Forelimb muscle (tissue), 1 donor: ENCODE measurements at places on chromosomes 16 and 17.

DNA sequence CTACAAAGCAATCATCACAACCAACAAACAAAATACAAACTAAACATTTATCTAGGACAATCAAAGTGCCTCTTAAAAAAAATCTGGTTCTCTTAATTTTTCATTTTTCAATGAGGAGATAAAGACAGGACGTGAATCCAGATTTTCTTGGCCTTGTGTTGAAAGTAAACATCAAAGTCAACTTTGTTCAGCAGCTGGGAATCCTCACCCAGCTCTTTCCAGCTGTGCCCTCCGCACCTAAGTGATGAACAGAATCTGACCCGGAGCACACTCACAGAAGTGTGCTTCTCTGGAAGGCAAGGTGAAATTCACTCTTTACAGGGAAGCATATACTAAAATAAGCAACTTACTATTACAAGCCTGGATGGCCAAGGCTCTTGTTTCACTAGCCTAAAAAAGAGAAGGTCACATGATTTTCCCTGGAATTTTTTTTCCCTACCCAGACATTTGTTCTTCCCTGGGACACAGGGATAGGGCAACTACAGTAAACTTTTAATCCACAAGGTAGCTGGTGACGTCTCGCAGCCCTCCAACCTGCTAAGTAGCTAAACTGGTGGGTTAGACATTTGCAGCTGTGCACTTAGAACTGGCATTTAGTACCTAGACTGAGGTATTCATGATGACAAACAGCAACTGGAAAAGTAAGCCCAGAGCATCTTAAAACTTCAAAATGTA lies 3.2 kb downstream of the WIPI1 start:
- no peak for DNase-seq

- no peak for DNase-seq
These were observed 349.2 kb upstream of the SALL1 start for GRCh38 chr16:51500306-51500705.

DNA sequence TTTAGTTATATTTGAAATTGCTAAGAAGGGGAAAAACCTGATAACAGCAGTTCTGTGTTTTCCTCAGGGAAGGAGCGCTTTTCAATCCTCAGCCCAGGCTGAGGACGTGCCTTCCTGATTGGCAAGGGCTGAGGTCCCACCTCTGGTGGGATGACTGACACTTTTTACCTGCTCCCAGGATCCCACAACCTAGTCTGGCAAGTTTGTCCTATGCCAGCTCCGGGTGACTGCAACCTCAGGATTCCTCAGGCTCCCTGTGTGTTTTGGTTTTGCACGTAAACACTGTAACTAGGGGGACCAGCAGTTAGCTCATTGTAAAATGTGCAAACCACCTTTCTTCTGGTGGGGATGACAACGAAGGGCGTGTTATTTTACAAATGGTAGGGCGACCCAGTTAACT lies 7.5 kb downstream of the MARCHF10 start:
- DNase-seq, result no peak

DNA sequence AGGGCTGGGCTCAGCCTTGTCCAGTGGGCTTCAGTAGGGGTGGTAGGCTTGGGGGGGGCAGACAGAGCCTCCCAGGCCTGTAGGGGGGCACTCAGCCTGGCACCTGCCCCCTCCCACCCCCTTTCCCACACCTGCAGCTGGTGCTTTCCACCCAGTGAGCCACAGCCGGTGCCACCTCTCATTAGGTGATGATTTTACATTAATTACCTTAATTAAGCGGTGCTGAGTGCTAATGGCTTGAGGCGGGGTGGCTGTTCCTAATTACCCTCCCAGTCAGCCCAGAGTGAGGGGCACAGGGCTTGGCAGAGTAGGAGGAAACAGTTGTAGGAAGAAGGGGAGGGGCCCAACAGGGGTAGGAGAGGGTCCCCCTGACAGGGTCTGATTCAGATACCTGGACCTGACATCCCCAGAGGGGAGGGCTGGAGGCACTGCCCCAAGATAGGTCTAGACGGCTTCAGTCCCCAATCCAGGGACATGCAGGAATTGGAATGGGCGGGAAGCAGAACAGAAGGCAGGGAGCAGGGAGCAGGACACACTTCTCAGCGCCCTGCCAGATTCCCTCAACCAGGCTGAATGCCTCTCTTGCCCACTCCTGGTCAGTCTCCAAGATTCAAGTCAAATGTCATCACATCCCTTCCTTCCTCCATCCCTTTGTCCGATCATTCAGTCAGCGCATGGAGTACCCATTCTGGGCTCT lies 26.5 kb upstream of the PHF12 start:
- no peak for DNase-seq

GRCh38 chr17:60534613-60535157 lies 8.6 kb upstream of the APPBP2 start:
- DNase-seq, result no peak

DNA sequence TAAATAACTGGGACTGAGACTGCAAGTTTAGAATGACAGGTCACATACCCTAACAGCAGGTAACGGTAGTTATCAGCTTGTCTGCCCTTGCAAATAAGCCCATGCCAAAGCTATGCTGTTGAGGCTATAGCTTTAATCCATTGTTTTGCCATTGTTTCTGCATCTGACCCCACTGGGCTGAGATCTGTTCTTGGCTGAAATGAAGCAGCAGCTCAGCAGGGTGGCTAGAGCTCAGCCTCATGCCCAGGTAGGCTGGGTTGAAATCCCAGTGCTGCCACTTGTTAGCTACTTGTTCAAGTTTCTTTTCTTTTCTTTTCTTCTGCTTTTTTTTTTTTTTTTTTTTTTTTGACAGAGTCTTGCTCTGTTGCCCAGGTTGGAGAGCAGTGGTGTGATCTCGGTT lies 40.1 kb downstream of the NKD1 start:
- DNase-seq, result no peak

DNA sequence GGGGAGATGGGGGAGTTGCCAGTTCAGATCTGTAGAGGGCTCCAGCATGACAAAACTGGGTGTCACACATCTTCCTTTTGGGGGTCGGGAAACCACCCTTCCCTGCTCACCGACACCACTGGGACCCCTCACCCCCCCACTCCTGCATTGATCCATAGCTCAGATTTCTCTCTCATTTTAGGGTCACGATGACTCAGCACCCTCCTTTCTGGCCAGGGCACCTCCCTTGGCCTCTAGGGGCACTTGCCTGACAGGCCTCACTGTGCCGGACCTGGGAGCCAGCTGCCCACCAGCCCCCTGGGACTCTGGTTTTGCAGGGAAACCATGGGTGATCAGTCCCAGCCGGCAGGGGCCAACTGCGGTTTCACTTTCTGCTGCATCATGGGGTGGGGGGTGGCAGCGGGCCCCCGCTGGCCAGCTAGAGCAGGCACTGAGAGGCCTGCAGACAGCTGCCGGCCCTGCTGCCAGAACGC lies 239.4 kb downstream of the MRTFB start:
- no peak for DNase-seq

- DNase-seq, result no peak
These were observed 840 bp downstream of the ADCY7 start for GRCh38 chr16:50267151-50267631.

DNA sequence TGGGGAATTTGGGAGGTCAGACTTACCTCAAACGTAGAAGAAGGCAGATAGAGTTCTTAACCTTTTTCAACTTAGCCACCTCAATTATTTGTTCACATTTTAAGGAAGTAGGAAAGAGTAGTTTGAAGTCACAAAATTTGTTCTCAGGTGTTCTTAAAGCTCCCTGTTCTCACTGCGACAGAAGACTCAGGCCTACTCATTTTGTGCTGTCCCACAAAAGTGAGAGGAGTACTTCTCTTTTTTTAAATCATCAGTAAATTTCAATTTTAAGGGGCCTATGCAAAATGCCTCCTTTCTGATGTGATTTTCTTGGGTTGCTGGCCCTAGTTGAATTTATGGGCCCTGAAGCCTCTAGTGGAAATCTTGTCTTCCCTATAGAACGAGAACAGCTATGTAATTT lies 133.4 kb downstream of the MAP2K6 start:
- DNase-seq, result no peak

DNA sequence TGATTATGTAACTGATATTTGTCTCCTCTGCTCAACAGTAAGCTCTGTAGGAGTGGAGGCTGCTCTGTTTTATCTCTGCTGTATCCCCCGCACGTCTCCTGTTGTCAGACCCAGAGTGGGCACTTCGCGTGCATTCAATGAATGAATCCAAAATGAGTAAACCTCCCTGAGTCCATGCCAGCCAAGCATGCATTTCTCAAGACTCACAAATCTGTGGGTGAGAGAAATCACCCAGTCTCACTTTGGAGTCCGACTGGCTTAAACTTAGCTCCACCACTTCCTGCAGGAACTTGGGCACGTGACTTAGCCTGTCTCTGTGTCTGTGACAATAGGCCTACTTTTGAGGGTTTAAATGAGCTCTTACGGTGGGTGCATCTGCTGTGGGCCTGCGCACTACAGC lies 3.7 kb downstream of the PNPO start:
- no peak for DNase-seq

- DNase-seq, result no peak
These were observed 44.7 kb downstream of the CDH1 start for GRCh38 chr16:68781784-68782183.

- DNase-seq, result no peak
These were observed 14.0 kb upstream of the KRT222 start for GRCh38 chr17:40678902-40679522.

- no peak for DNase-seq
These were observed 878 bp downstream of the TRIM72 start for GRCh38 chr16:31214708-31215286.

- DNase-seq, result no peak
These were observed 33.1 kb downstream of the N4BP1 start for GRCh38 chr16:48576927-48577326.

DNA sequence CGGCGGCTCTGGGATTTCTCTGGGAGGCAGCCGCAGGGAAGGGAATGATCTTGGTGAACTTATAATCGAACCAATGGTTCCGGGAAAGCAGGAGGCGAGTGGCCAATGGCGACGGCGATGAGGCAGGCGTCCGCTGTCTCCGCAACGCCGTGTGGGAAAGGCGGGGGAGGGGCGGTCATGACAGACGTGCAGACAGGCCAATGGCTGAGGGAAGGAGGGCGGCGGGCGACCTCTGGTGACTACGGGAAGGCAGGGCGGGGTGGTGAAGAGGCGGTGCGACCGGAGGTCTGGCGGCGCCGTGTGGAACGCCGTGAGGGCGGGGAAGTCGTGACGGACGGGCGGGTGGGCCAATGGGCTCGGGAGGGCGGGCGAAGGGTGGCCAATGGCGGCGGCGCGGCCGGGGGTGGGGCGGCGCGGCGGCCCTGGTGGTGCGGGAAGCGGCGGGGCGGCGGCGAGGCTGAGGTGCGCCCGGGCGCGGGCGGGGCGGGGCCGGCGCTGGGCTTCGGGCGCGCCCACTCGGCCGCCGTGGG lies at the start of gene RAB40C:
Gene RAB40C, plus strand, starts transcription at position 409 of the 530 bp plus-strand sequence. CDS start 226 bp downstream, outside the sequence.
- DNase-seq, result peak; percentile 87

DNA sequence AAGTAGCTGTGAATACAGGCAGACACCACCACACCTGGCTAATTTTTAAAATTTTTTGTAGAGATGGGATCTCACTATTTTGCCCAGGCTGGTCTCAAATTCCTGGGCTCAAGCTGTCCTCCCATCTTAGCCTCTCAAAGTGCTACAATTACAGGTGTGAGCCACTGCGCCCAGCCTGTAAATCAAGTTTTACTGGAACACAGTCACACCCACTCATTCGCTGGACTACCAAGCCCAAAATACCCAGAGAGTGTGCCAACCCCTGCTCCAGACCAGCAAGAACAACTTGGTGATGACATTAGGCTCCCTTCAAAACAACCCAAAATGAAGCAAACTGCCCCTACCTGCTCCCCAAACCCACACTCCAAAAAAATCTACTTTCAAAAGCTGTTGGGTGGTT lies 36.0 kb downstream of the TVP23A start:
- DNase-seq, result no peak

DNA sequence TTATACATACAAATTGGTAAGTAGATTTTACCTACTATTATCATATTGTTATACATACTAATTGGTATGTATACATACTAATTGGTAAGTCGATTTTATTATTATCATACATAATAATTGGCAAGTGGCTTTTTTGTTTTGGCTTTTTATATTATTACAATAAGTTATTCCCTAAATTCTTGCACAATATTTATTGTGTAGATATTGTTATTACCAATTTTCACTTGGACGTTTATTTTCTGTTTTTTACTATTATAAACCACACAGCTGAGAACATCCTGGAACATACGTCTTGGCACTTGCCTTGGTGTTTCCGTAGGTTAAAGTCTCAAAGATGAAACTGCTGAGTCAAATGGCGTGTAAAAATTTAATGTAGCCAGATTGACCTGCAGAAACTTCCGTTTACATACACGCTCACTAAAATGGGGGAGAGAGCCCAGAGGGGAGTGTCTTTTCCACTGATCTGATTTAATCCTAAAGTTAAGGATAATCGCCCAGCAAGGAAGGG lies 18.9 kb downstream of the GNGT2 start:
- no peak for DNase-seq

DNA sequence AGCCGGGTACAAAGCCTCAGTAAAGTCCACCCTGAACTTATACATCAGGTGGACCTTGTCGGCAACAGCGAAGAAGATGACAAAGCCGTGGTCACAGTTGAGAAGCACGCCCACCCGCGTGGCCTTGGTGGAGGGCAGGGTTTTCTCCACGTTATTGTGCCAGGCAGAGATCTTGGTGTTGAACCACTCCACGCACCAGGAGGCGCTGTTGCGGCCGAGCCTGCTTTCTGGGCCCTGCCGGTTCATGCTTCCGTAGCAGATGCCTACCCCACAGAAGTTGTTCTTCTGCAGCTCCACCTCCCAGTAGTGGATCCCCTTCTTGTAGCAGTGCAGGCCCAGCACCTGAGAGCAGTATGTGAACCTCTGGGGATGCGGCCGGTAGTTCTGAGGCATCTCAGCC lies 22.1 kb downstream of the TRIM25 start:
- DNase-seq, result no peak

DNA sequence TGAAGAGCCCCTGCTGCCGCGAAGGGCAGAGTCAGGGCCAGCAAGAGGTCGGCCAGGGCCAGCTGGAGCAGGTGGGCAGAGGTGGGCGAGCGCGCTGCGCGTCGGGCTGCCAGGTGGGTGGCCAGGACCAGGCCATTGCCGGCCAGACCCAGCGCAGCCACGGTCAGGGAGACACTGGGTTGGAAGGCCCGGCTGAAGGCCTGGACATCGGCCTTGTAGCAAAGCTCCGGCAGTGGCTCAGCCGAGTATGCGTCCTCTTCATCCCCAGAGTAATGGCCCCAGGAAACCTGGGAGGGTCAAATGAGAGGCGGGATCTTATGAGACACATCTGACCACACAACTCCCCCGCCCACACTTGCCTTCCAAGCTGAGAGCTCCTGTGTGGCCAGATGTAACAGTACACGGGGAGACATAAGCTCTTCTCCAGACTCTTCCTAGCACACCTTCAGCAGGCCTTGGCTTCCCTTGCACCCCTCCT lies 1.3 kb downstream of the CCR10 start:
- DNase-seq, result no peak

DNA sequence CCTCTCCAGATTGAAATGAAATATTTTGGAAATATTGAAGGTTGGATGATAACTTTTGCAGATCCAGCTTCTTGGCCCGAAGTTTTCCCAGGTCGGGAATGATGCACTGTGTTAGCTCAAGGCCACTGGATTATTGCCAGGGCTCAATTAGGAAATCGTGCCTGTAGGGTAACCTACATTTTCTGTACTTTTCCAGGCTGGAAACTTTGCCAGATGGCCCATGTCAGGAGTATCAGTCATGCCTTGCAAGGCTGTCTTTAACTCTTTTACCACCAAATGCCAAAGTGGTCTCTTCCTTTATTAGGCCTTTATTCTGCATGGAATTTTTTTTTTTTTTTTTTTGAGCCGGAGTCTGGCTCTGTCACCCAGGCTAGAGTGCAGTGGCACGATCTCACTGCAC lies 8.9 kb upstream of the SEC14L1 start:
- DNase-seq, result peak; percentile 89
